ENCODE measurements at places on chromosomes 12 and 14.

DNA sequence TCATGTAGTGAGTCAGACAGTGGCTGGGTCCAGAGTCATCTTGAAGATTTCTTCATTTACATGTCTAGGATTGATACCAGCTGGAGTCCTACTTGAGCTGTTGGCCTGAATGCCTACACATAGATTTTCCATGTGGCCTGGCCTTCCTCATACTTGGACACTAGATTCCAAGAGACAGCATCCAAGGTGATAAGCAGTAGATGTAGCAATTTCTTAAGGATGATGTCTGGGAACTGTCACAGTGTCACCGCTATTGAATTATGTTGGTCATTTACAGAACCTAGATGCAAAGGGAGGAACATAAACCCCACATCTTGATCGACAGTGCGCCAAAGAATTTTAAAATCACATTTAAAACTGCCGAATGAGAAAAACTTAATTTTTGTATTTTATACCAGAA lies 412.3 kb downstream of the TRHDE start:
- no peak for DNase-seq

GRCh38 chr14:105087308-105087962 lies 22.2 kb upstream of the GPR132 start:
- DNase-seq, result peak; percentile 82

DNA sequence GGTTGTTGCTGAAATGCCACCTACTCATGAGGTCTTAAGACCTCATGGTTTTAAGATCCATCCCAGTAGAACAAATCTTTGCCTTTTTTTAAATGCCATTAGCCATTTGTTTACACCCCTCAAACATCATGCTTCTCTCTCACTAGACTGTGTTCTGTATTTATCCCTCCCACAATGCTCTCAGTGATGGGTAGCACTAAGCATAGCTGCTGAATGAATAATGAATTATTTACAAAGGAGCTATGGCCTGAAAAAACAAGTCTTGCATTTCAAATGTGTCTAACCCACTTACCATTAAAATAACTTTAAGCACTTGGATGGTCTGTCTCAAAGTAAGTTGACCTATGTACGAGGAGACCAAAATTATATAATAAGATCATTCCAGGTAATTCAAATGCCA lies 334.5 kb downstream of the PAWR start:
- DNase-seq, result no peak

DNA sequence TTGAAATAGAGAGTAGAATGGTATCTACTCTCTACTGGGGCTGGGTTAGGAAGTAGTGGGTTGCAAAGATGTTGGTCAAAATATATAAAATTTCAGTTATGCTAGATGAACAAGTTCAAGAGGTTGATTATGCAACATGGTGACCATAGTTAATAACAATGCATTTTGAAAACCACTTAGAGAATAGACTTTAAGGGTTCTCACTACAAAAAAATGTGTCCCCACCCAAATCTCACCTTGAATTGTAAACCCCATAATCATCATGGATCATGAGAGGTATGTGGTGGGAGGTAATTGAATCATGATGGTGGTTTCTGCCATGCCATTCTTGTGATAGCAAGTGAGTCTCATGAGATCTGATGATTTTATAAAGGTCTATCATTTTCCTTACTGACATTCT lies 94.0 kb downstream of the C12orf50 start:
- no peak for DNase-seq

GRCh38 chr12:2111826-2112225 lies 59.0 kb downstream of the CACNA1C start:
- DNase-seq, result no peak

GRCh38 chr12:69274861-69275260 lies 35.5 kb downstream of the CPSF6 start:
- no peak for DNase-seq

GRCh38 chr12:108603743-108604142 lies 5.9 kb upstream of the TMEM119 start:
- no peak for DNase-seq

DNA sequence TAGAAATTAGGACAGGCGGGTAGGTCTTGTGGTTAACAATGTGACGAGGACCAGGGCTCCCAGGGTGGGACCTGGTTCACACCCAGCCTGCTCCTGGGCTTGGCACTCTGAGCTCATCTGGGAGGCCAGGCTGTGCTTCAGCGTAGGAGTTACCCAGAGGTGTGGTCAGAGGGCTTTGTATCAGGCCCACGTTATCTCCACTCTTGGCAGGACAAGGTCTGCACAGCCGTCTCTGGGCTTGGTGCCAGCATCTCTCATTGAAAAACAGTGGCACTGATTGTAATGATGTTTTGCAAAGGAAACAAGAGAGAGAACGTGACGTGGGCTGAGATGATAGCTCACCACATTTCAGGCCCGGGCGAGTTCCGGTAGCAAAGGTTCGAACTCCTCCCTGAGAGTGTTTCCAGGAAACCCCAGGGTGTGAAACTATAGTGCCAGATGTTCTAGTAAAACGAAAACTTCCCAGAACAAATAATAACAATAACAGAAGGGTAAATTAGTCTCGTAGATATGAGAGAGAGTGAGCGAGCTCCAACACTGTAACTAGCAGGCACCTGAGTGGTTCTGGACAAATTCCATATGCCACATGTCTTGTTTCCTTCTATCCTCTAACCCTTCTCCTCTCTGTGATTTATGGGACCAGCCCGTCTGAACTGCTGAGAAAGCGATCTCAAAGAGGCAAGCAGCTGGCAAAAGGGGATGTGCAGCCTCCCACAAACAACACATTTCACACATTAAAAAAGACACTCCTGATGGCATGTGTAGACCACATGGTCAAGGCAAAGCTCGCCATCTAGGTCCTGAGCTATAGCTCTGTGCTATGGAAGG lies 227.3 kb downstream of the KTN1 start:
- DNase-seq, result no peak
